ENCODE measurements at places on chromosomes 3 and 15.

DNA sequence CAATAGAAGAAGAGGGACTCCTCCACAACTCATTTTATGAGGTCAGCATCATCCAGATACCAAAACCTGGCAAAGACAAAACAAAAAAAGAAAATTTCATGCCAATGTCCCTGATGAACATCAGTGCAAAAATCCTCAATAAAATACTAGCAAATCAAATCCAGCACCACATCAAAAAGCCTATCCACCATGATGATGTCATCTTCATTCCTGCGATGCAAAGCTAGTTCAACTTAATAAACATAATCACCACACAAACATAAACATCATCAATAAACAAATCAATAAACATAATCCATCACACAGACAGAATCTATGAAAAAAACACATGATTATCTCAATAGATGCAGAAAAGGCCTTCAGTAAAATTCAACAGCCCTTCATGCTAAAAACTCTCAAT lies 342.1 kb downstream of the RSL24D1 start:
- DNase-seq = no peak

DNA sequence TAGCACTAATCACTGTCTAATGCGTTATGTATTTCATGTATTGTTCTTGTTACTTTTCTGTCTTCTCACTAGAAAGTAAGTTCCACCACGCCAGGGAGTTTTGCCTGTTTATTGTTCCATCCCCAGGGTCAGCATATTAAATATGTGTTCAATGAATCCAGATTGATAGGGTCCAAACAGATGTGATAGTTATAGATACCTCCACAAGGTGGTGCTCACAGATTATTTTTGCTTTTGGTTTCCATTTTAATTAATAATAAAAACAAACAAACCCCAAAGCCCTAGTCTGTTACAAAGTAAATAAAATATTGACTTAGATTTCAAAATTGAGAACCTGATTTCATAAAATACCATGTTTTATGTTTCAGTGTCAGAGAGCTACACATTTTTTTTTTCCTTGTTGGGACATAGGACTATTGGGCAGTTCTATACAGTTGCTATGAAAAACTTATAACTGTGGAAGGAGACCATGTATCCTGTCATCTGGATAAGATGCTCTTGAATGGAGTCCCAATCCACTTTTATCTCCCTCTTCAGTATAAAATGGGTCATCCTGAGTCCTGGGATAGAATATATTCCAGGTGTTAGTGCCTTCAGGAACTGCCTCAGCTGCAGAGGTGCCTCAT lies 12.4 kb downstream of the OTOL1 start:
- DNase-seq = no peak

GRCh38 chr3:191743283-191743682 lies 282.3 kb downstream of the PYDC2 start:
- no peak for DNase-seq

DNA sequence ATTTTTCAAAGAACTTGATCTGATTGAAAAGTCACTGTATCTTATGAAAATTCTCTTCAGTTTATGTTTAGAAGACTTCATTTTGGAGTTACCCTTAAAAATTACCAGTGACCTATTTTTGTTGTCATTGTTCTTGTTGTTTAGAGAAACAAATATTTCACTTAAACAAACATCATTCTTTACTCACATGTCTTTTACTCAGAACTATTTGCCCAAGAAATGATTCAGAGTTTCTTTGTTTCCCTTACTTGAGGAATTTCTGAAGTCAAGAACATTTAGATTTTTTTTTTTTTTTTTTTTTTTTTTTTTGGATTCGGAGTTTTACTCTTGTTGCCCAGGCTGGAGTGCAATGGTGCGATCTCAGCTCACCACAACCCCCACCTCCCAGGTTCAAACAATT lies 259.6 kb upstream of the UBE2E1 start:
- no peak for DNase-seq

GRCh38 chr3:82707035-82707434 lies 945.6 kb upstream of the GBE1 start:
- no peak for DNase-seq

GRCh38 chr3:98972155-98972554 lies 70.7 kb upstream of the DCBLD2 start:
- DNase-seq = no peak

DNA sequence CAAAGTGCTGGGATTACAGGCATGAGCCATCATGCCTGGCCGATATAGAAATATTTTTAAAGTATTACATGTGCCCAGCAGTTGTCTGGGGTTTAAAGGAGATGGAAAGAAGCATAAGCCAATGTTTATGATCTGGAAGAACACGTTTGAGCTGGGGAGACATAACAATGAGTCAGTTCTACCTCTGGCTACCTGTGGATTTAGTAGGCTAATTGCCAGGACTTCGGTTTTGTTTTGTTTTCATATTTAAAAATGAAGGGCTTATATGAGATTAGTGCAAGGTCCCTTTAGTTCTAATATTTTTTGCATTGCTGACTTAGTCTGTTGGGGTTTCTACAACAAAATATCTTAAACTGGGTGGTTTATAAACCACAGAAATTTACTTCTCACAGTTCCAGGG lies 22.9 kb upstream of the TNFSF10 start:
- no peak for DNase-seq

- no peak for DNase-seq
Measured at GRCh38 chr3:52857864-52858263, 23.0 kb upstream of the MUSTN1 start.

DNA sequence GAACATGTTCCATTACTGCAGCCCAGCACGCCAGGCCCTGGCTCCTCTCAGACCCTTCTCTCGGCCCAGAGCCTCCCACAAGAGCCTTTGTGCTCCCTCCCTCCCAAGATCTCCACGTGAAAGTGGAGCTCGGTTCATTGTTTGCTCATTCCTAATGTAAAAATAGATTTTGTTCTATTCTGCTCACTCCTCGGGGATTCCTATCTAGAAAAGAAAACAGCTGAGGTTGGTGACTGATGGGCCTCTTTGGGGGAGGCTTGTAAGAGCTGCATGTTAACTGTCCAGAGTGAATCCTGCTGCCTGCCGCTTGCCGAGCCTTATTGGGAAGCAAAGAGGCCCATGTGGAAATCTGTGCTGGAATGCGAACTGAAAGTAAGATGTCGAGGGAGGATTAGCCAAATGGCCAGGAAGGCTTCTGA lies 267.1 kb downstream of the LRTM1 start:
- no peak for DNase-seq

DNA sequence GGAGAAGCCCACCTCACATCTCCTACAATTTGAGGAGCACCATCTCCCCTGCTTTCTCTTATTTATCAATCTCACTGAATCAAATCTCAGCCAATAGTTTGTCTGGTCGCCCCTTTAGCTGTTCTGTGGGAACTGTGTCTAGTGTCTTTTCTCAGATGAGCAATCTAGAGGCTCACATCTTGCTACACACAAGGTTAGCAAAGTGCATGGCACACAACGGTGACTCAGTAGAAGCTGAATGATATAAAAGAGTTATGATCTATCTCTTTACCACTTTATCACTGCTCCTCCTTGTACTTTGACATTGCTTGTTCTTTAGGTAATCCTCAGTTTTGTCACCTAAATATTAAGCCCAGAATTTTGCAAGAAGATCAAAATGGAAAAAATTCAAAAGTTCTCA lies 16.8 kb upstream of the COLQ start:
- DNase-seq = no peak

GRCh38 chr15:76418352-76419140 lies 82.0 kb downstream of the ISL2 start:
- DNase-seq = no peak

DNA sequence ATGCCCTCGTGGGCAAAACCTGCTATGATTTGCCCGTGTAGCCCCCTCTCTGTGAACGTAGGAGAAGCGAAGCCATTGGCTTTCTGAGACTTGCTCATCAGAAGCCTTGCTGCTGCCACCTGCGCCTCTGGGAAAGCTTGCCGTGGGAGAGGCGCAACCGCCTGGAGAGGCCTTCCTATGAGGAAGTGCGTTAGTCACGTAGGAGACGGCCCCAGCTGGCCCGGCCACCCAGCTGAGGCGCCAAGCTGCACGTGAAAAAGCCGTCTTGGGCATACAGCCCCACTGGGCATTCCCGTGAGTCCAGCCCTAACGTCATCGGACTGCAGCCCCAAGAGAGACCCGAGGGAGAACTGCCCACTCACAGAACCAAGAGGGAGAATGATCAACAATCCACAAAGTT lies 49.1 kb upstream of the TJP1 start:
- no peak for DNase-seq
